ENCODE measurements at places on chromosomes 1 and 21.
A peak's percentile ranks its signal among the peaks of the same experiment; 100 is the strongest.

GRCh38 chr1:229987953-229988352, 79.1 kb upstream of the GALNT2 start:
- DNase-seq: no peak

- no peak for DNase-seq
Observed at GRCh38 chr1:117098287-117098890, 23.2 kb downstream of the TRIM45 start.

- DNase-seq: peak; percentile 49
Observed at GRCh38 chr1:157878059-157878458, 36.5 kb upstream of the CD5L start.

- no peak for DNase-seq
Observed at GRCh38 chr1:101283443-101283842, 46.6 kb downstream of the S1PR1 start.

GRCh38 chr1:226428791-226429461, 21.0 kb upstream of the PARP1 start:
- DNase-seq: no peak

DNA sequence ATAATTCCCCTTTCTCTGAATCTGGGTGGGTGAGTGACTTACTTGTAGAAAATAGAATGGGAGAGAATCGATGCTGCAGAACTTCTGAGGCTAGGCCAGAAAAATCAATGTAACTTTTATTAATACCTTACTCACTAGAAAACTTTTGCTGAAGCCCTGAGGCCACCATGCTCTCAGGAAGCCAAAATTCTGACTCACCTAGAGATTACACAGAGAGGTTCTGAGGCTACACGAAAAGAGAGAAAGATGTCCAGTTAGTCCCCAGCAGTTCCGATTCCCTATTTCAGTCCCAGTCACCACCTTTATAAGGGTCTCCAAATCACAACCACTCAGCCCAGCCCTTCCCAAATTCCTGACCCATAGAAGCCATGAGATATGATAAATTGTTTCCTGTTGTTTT, 135.2 kb downstream of the NTPCR start:
- no peak for DNase-seq
